ENCODE measurements at places on chromosomes 2 and 18.

GRCh38 chr2:69180227-69180626, 167.2 kb downstream of the ANTXR1 start:
- no peak for DNase-seq

- DNase-seq: no peak
Observed at GRCh38 chr18:26456070-26456491, 92.3 kb downstream of the KCTD1 start.

GRCh38 chr2:201151127-201151981, 31.6 kb upstream of the CASP10 start:
- peak; percentile 79 for DNase-seq

DNA sequence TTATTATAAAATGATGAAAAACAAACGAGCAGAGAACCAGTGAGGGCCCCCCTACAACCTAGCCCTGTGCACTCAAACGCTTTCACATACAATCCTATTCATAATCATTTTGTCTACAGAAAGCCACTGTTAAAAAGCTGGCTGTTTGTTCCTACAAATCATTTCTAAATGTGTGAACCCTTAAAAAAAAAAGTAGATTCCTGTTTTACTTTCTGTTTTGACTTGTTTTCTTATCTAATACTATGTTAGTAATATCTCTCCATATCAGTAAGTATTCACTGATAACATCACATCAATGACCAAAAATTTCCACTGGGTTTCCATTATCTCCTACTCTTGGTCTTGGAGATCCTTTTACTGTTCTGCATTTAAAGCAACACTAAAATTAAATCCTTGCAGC, 128.8 kb upstream of the TTC39C start:
- no peak for DNase-seq

DNA sequence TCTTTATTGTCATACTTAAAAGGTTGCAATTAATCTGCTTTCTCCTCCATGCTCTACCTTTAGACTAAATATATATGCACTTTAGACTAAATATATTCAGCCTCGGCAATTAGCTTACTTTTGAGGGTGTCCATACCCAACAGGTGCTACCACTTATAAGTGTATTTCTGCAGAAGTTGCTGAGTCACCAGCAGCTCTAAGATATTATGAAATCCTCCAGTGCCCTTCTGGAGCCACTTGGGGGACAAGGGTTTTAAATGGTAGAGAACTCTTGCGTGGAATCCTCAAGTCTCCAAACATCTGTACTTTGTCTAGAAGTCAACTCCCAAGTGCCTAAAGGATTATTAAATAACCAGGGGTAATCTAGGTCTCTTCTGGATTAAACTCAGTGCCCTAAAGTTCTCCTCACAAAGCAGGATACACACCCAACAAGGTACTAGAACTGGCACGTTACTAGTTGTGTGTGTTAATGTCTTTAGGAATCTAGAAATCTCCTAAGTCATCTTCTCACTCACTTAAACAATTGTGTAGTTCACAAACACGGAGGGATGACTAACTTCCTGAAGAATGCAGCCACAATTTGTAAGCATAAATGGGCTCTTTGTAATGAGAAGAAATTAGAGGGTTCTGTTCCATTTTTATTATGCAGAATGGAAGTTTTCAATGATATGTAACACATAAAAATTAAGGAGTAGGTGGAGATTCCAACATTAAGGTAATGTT, 159.7 kb downstream of the CD226 start:
- peak; percentile 71 for DNase-seq

GRCh38 chr2:144990661-144991060, 470.7 kb upstream of the ZEB2 start:
- DNase-seq: no peak

GRCh38 chr18:46378864-46379207, 274.7 kb downstream of the HAUS1 start:
- DNase-seq: no peak

GRCh38 chr2:226832061-226832460, 3.8 kb upstream of the RHBDD1 start:
- DNase-seq: no peak

DNA sequence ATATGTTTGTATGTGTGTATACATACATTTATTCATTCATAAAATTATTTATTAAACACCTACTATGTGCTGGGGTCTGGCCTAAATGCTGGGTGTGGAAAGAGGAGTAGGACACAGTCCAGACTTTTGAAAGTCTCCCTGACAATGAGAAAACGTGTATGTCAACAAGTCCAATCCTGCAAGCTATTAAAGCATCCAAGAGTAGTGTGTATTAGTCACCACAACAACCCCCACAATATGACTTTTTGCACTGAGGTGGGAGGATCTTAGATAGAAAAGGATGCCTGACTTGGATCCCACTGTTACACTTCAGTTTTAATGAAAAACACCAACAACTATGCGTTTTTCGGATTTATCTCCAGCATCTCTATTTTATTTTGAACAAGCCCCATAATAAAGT, 446.4 kb downstream of the EPHA4 start:
- no peak for DNase-seq

DNA sequence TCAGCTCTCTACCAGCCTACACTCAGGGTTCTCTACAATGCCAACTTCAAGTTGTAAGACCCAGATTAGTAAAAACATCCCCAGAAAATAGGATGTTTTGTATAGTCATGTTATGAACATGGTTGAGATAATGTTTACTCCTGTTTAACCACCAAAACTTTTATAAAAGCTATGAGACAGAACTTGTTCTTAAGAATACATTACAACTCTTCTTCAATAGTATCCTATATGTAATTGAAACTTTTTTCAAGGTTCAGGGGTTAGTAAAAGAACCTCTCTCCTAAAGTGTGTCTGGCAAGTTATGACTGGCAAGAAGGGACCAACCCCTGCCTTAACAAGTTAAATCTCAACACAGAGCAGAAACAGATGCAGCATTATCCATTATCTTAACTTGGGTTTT, 118.8 kb upstream of the STK17B start:
- no peak for DNase-seq

DNA sequence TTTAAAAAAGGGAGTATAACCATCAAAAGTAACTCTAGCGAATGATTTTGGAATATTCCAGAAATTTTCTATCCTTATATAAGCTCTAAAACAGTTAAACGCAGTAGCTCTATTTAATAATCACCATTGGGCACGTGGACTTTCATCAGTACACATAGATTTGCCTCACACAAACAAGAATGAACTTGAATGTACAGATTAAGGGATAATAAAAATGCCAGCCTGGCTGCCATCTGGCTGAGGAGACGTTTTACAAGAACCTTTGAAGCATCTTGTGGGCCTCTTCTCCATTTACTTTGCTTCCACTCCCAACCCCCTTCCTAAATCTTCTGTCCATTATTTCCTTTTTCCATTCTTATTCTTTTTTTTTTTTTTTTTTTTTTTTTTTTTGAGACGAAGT, 47.2 kb downstream of the AGAP1 start:
- no peak for DNase-seq

DNA sequence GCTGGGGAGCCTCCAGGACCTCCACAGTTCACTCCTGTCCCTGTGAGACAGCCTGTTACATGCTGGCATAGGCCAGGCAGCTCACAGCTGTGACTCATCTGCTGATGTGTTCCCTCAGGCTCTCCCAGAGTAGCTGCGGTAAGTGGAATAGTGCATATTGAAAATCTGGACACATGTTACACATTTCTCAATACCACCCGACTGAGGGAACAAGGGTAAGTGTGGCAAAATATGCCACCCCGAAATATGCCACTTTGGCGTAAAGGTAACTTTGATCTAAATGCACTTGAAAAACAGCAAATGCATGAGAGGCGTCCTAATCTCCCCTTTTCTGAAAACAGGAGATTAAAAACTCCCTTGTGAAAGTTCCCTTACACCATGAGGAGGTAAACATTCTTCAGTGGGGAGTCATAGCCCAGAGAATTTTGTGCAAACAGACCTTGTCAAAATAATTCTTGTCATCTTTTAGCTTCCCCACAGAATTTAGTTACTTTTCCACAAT, 557.9 kb downstream of the CCDC85A start:
- DNase-seq: peak; percentile 5

- no peak for DNase-seq
Observed at GRCh38 chr2:105514576-105514975, 115.7 kb upstream of the FHL2 start.

GRCh38 chr2:232869138-232870017, 686 bp upstream of the SNORC start:
- no peak for DNase-seq

DNA sequence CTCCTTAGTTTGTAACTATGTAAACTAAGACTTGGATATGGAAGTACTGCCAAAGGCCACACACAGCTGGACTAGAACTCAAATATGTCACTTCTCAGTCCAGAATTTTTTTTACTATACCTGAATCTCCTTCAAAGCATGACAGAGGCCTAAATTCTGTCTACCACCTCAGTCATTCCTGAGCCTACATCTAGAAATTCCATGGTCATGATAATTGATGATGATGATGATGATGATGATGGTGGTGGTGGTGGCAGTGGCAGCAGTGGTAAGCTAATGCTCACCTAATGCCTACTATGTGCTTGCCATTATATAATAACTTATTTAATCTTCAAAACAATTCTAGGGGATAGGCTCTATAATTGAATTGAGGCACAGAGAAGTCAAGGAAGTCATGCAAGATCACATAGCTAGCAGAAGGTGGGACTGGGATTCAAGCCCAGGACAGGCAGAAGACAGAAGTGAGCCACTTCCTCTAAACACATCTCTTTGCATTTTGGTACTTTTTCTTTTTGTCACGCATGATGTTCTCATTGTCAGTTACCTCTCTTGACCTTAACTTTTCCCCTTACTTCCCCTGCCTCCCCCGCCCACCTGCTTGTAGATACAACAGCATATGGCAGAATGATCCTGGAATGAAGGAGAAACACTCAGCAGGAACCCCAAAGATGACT, 539.3 kb downstream of the TNS1 start:
- no peak for DNase-seq

DNA sequence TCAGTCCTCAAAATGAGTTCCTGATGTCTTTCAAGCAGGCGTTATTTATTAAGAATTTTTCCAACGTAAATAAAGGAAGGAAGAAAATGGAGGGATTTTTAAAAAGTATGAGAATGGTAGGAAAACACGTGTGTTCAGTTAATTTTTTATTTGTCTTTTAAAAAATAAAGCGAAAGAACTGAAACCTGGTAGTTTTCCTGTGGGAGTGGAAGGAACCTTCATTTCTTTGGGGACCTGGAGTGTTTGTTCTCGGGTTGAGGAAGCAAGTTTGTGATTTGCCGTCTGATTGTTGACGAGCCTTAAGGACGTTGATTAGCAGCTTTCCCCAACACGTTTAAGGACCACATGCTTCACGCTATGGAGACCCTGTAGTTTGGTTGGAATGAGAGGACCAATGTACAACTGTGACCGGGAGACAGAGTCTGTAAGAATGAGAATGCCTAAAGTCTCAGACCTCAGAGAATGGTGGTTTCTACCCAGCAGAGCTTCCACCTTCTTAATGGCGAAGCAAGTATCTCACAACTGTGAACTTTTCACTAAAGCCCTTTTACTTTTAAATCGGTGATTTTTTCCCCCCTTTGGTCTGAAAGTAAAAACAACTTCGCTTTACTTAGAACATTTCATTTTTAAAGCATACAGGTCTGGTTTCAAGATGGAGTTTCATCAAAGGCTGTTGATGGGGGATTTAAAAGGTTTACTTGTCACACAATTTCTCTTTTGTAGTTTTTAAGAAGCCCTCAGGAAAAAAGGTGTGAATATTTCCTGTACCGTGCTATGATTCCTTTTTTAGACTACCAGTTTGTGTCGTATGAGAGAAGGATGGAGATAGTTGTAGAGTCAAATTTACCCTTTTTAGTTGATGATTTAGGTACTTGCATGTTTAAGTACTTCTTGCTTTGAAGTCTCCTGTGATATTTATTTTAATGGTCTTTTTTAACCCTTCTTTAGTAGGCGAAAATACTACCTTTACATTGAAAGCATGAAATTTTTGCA, 1.4 kb downstream of the TTC39C start:
- DNase-seq: no peak

DNA sequence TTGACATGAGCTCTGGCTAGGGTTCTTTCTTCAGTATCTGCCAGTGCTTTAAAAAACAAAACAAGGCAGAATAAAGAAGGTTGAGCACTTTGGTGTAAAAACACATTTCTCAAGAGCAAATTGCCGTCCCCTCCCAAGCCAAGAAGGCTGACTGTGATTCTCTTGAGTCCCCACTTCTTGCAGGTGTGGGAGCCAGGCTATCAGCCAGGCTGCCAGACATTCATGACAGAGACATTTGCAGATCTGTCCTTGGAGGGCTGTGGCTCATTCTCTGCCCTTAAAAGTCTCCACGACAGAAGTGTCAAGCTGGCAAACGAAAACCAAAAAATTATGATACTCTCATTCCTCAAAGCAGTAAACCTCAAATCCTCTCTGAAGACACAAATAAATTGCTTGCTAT, 749.3 kb upstream of the HS6ST1 start:
- DNase-seq: no peak

DNA sequence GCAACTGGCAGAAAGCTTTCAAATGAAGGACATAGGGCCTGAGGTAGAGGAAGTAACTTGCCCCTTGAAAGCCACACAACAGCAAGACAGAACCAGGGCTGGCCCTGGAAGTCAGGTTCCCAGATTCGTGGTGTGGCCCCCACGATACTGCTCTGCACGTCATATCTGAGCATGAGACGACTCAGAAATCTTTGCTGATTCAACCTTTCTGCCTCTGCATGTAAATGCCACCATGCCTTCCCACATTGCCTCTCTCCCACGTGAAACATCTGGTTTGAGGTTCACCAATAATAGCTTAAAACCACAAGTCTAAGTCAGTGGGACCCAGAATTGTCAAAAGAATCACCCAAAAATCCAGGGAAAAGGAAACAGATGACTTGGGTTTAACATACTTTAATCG, 214.0 kb upstream of the TRIB2 start:
- DNase-seq: no peak

- no peak for DNase-seq
Observed at GRCh38 chr2:227402321-227402720, 14.6 kb upstream of the SCYGR1 start.

GRCh38 chr18:44744161-44745121, 63.8 kb downstream of the SETBP1 start:
- DNase-seq: peak; percentile 69

- DNase-seq: peak; percentile 86
Observed at GRCh38 chr2:20188851-20189250, 36.1 kb downstream of the SDC1 start.

- DNase-seq: no peak
Observed at GRCh38 chr2:9708683-9709538, 78.1 kb upstream of the YWHAQ start.

- DNase-seq: peak; percentile 89
Observed at GRCh38 chr2:236569573-236569973, at the start of gene ACKR3. TSS of gene ACKR3 (plus strand) at chr2:236569825. CDS start at chr2:236580466, 10,641 bp downstream.

GRCh38 chr2:209984291-209984690, 18.1 kb upstream of the RPE start:
- no peak for DNase-seq

GRCh38 chr2:200356857-200357384, 50.4 kb downstream of the SPATS2L start:
- no peak for DNase-seq

- DNase-seq: no peak
Observed at GRCh38 chr2:5959836-5960820, 267.9 kb downstream of the SOX11 start.

DNA sequence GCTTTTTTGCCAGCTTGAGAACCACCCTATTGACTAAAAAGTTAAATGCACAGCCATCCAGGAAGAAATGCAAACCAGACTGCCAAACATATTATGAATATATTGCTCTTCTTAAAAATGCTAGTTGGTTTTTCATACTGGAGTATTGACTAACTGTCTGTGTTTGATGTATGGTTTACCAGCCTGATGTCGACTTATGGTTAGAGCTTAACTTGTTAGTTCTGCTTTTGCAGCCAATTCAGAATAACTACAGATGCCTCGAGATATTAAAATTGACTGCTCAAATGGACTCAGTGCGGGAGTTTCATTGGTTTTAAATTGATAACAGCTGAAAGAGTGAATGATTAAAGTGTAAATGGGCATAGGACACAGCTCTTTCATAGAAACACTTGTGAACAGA, 369.8 kb downstream of the ARHGAP15 start:
- DNase-seq: no peak

All from cardiac muscle cell (in vitro differentiated cells and primary cell).